ENCODE measurements at places on chromosomes 5 and 9.

- no peak for DNase-seq
These were observed 39.1 kb downstream of the CTNNA1 start for GRCh38 chr5:138792195-138792790.

DNA sequence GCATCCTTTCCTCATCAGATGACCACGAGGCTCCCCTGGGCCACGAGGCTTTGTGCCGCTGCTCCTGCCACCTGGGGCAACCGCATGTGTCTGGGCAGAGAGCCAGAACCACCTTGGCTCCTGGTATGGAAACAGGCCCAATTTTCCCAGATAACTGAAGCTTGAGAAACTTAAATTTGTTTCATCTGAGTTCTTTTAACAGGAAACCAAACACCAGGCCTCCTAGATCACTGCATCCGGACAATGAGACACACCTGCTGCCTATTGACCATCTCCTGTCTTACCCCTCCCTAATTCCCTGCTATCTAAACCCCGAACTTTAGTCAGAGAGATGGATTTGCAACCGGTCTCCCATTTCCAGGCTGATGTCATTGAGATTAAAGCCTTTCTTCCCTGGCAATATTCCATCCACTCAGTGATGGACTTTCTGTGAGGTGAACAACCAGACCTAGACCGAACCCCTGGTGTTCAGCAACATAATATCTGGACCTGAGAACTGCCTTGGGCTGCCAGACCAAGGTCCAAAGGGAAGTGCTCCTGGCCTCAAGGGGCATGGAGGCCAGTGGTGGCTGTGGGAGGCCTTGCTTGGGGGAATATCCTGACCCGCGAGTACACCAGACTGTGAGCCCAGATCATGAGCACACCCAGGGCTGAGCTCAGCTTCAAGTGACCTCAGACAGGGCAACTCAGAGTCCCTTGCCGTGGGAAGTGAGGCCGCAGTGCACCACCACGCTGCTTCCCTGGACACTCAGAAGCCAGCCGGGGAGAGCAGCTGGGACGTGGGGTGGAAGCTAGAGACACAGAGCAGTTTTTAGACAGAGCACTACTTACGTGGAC is 199.7 kb downstream of the HSPA4 start:
- no peak for DNase-seq

DNA sequence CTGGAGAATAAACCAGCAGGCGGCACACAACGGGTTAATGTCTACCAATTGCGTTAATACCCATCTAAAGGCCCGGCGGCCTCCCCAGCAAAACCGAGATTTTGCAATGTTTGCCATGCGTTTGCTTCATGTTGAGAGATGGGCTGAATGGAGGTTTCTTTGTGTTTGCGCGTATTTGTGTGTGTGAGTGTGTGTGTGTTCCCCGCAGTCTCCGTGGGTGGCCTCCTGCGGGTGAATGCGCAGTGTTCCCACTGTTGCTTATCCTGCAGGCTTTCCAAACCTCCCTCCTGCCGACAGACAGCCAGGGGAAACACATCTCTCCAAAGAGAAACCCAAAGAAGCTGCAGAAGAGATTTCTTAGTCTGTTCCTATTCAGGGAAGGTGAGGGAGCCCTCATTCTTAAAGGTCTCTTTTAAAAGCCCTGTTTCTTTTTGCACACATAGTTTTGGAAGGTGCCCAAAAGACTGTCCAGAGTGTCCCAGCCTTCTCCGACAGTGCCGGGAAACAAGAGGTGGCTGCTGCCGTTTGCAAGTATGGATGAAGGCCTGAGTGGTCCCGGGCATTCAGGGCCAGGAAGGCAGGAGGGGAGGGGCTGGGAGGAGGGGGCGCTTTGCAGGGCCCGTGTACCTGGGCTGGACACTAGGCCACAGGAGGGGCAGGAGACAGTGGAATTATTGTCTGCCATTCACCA is 103.8 kb upstream of the ERCC6L2 start:
- DNase-seq: peak; percentile 76

- DNase-seq: peak; percentile 73
These were observed 217.5 kb upstream of the SGCD start for GRCh38 chr5:156109317-156110023.

DNA sequence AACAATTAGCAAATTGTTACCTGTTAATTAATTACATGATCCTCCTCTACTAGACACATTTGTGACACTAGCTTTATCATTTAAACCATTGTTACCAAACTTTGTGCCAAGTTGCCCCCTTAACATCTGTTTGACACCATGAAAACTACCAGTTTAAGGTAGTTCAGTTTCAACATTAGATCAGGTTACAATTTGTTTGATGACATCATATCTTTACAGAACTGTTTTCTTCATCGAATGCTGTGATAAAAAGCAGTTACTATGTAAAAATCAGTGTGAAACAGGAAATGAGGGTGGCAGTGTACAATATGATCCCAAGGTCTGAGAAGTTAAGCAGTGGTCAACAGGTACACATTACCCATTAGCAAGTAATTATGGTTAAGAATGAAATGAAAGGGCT is 17.7 kb downstream of the GIN1 start:
- no peak for DNase-seq

DNA sequence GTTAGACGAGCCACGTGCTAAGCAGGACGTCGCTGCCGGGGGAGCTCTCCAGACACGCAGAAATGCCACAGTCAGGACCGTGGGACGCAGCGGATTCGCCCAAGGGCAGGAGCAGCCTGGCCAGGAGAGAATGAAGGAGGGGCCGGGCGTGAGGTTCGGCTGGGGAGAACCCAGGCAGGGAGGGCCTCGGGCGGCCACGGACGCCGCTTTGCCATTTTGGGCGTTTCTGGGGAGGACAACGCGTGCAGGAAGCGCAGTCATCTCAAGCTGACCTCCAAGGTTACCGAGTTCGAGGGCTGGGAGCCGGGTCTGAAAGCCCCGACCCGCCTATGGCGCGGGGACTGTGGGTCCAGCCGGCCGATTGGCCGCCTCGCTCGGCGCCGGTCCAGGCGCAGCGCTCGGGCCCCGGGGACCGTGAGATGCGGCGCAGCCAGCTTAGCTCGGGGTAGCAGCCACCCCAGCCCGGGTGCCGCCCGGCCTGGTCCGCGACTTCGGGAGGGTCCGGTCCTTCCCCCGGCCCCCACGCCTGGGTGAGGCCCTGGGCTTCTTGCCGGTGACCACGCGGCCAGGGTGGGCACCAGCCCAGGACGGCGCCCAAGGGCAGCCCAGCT is 760 bp upstream of the MAN1B1 start:
- peak; percentile 31 for DNase-seq

- DNase-seq: peak; percentile 12
These were observed 31.2 kb downstream of the ERMP1 start for GRCh38 chr9:5801739-5802113.

DNA sequence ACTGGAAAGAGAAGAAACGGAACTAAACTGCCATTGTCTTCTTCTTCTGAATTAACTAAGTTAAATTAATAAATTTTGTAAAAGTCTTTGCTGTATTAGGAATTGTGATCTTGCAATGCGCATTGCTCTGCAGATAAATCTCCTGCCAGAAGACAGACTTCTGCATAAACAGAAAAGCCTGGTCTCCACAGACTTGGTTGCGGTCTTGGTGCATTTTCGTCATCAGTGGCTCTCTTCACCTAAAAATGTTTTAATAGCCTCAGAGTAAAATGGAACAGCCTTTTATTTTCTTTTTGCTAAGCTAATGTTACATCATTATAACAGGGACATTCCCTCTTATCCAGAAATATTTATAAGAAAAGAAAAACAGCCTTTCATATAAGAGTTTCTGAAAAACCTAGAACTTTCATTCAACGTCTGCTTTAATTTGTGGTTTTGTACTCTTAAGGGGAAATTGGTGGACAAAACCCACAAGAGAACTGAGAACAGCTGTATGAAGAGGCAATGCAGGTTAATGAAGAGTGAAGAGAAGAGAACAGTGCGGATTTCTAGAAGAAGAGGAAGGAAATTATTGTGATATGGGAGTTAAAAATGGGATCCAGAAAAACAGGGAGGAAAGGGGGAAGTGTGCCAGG is 10.1 kb downstream of the IFNA5 start:
- no peak for DNase-seq

GRCh38 chr5:41346609-41347008 is 133.3 kb upstream of the C6 start:
- peak; percentile 4 for DNase-seq

- no peak for DNase-seq
These were observed 49.0 kb upstream of the RAPGEF6 start for GRCh38 chr5:131684051-131684450.

DNA sequence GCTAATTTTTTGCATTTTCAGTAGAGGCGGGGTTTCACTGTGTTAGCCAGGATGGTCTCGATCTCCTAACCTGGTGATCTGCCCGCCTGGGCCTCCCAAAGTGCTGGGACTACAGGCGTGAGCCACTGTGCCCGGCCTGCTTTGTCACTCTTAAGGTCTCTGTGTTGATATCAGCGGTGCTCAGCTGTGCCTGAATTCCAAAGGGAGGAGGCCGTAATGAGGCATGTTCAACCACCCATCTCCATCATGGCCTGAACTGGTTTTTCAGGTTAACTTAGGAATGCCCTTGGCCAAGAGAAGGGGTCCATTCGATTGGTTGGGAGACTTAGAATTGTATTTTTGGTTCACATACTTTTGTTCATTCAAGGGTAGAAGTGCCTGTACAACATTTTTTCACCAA is 22.0 kb downstream of the HSD17B3 start:
- no peak for DNase-seq

GRCh38 chr5:180990086-180990881 is 1.6 kb downstream of the BTNL3 start:
- DNase-seq: no peak

GRCh38 chr5:170097934-170098333 is 7.8 kb upstream of the FOXI1 start:
- no peak for DNase-seq

DNA sequence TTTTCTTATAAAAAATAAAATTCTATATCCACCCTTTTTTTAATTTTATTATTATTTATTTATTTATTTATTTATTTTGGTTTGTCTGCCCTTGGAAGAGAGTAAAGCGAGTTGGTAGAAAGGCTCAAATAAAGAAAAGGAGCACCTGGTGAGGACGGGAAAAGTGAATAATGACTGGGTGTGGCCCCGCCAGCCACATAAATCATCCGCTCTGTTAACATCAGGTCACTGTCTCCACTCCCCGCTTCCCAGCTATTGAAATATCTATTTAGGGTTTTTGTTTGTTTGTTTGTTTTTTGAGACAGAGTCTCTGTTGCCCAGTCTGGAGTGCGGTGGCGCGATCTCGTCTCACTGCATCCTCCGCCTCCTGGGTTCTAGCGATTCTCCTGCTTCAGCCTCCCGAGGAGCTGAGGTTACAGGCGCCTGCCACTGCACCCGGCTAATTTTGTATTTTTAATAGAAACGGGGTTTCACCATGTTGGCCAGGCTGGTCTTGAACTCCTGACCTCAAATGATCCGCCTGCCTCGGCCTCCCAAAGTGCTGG is 844 bp downstream of the POLR3G start:
- no peak for DNase-seq

DNA sequence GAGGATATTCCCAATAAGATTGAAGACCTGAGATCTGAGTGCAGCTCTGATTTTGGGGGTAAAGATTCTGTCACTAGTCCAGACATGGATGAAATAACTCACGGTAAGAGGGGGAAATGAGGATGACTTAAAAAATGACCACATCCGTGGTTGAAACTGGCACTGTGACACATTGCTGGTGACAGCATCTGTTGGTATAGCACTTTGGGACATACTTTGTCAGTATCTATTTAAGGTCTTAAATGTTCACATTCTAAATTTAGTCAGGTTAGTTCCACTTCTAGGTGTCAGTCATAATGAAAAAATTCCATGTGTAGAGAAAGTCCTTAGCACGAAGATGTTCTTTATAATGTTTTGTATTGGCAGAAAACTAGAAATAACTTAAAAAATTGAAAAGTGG is 70.9 kb downstream of the GAPVD1 start:
- no peak for DNase-seq

- DNase-seq: no peak
These were observed 137.4 kb downstream of the LPAR1 start for GRCh38 chr9:110900917-110901316.

DNA sequence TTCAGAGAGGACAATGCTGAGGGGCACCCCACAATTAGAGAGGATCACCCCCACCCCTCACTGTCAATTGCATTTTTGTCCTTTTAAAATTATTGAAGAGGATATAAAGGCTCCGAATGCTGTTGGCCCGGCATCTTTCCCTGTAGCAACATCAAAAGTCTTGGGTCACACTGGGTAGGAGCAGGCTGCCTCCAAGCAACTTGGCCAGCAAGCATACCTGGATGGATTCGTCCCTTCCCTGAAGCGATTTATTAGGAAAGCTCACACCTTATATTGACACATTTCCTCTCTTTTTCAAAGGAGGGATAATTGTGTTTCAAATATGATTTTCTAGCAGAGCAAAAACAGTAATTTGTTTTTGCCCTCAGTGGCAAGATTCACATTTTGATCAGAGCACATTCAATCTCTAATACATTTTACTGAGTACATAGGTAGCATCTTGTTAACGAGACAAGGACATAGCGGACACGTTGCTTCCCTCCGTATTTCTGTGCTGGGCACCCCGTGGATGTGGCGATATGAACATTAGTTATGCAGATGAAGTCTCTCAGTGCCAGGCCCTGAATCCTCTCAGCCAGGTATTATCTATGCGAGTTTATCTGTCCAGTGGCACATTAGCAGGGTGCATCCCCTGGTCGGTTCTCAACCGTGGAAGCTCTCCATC is 321.5 kb downstream of the NTRK2 start:
- DNase-seq: no peak

DNA sequence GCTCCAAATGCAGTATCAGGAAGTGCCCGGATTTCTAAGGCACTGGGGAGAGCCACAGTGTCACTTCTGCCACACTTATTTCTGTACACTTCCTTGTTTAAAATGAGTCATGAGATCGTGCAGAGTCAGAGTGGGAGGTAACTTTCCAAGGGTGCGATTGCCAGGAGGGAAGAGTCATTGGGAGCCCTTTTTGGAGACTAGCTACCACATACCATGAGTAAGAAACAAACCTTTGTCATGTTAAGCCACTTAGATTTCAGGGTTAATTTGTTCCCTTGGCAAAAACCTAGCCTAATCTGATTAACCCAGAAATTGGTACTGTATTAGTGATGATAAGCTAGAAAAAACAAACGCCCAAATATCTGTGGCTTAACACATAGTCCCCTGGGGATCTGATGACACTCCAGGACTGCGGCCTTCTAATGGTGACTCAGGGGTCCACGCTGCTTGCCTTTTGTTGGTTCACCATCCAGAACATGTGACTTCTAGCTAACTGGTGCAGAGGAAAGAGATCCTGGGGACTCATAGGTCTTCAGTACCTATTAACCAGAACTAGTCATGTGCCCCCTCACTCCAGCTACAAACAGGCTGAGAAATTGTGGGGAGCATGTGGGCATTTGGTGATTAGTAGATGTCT is 48.6 kb upstream of the TLE1 start:
- DNase-seq: peak; percentile 94

DNA sequence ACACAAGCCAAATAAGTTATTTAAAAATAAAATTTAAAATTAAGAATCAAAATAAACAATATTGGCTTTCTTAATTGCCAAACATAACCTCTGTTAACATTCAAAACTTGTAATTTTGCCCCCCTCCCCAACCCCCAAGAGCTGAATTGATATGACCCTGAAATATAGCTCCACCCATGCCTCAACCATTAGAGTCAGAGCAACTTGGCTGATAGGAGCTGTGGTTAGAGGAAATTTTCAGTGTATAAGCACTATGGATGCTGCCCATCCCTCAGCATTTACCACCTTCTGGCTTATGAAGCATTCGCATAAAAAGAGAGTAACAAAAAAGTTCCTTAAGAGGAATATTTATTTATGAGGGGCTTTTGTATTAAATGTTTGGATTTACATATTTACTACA is 6.1 kb downstream of the POC5 start:
- DNase-seq: no peak

Measured in fibroblast of skin of scalp (primary cell).